ENCODE measurements at places on chromosomes 1 and 21.

DNA sequence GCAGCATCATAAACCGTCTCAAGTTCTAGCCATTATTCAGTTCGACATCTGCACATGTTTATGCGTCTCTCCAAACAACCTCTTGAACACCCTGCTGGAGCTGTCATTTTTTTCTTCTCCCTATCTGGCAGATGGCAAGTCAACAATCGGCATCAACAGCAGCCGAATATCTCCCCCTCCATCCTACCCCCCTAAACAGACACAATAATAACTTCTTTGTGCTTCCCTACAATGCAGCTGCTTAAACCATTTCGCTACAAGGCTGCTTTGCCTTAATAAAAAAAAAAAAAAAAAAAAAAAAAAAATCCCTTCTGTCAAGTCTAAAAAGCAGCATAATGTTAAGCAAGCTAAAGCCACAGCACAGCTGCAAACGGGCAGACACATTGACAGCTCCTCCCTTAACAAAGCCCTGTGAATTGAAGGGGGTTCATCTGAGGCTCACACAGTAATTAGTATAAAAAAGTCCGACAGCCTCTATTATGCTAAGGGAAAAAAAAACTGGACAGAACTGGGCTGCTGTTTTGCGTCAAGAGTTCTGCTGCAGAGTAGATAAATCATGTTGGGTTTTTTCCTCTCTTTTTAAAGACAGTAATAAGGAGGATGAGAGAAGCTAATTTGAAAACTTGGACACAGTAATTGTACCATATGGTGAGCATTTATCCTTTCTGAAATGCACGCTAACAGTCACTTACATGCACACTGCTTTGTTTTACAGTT lies 136.4 kb downstream of the AKT3 start:
- DNase-seq, result no peak

DNA sequence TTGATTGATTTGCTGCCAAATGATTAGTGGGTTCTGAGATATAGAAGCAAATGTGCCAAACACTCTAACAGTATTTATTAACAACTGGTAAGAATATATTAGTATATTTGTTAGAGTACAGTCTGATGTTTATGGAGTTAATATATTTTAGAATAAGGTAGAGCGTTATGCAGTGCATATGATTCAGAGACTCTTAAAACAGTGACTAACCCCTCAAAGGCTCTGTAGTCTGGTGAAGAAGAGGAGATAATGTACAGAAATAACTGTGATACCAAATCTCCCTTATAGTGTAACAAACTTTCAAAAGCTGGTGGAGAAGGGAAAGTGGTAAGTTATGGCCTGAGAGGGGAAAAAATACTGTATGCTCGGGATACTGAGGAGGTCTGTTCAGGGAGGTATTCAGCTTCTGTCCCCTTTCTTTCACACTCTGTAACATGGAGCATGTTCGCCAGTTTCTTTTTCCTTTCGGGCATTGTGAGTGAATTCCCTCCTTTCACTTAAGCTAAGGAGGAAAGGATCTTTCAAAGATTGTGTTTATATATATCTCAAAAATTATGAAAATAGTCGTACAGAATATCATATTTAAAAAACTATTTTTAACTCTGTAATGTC lies 121.2 kb downstream of the ADGRL2 start:
- DNase-seq, result no peak

GRCh38 chr21:37367703-37368540 lies 1.3 kb downstream of the DYRK1A start:
- no peak for DNase-seq

DNA sequence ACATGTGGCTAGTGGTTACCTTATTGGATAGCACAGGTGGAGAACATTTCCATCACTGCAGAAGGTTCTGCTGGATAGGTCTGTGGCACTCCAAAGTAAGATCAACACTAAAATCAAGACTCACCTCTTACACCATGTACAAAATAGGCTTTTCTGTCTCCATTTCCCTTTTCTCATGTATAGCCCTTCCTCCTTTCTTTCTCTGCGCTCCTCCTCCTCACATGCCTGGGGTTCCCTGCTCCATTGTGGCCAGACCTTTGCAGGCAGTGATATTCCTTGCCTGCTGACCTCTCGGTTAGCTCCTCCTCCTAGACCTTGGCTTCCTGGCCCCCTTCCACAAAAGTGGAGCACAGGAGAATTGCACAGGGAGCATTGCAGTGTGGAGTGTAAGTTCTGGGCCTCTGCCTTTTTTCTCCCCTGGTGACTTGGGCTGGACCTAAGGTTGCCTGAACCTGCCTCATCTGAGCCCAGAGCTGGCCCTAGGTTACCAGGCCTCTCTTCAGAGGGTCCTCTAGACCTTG lies 33.2 kb upstream of the RBM15 start:
- no peak for DNase-seq

DNA sequence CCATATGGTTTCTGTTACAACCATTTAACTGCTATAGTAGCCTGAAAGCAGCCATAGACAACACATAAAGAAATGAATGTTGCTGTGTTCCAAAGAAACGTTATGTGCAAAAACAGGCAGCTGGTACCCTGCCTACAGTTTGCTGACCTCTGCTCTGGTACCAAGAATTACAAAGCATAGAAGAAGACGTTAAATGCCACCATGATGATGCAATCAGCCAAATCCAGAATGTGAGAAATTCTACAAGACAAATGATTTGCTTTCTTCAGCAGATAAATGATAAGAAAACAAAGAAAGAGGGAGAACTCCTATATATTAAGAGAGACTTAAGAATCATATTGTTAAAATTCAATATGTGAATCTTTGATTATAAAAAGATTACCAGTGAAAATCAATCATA lies 97.8 kb upstream of the PDE4B start:
- no peak for DNase-seq

- no peak for DNase-seq
Observed at GRCh38 chr1:213983493-213984386, 4.0 kb upstream of the PROX1 start.

GRCh38 chr1:79325705-79326104 lies 319.2 kb upstream of the ADGRL4 start:
- no peak for DNase-seq

- no peak for DNase-seq
Observed at GRCh38 chr1:226798427-226799411, 59.6 kb upstream of the ITPKB start.

GRCh38 chr1:58978096-58978495 lies 194.2 kb upstream of the JUN start:
- DNase-seq, result no peak

GRCh38 chr21:41869771-41870170 lies 9.4 kb downstream of the PRDM15 start:
- no peak for DNase-seq

GRCh38 chr1:93690921-93691789 lies 9.5 kb upstream of the BCAR3 start:
- no peak for DNase-seq

- no peak for DNase-seq
Observed at GRCh38 chr1:213560226-213560625, 427.5 kb upstream of the PROX1 start.

DNA sequence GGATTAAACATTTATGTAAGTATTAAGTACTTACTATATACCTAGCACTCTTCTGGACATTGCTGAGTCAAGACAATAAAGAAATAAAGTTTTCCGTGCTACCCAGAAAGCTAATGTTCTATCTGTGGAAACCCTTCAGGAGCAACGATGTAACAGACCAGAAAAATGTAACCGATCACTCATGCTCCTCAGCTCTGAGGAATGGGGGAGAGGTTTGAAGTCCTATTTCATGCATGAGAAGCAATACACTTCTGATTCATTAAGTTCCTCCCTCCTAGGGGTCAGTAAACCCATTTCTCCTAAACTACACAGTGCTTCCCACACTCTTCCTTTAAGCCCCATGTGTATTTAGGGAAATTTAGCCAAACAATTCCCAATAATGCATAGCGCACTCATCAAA lies 25.6 kb upstream of the KAZN start:
- no peak for DNase-seq

- DNase-seq, result peak; percentile 79
Observed at GRCh38 chr1:111739194-111739924, at the start of gene INKA2. Gene INKA2, minus strand, starts transcription at chr1:111739395. Its CDS starts 153 bp downstream, at chr1:111739242.

- DNase-seq, result no peak
Observed at GRCh38 chr21:44755227-44755626, 43.9 kb upstream of the TSPEAR start.

GRCh38 chr1:38210021-38210894 lies 163.7 kb upstream of the POU3F1 start:
- no peak for DNase-seq

DNA sequence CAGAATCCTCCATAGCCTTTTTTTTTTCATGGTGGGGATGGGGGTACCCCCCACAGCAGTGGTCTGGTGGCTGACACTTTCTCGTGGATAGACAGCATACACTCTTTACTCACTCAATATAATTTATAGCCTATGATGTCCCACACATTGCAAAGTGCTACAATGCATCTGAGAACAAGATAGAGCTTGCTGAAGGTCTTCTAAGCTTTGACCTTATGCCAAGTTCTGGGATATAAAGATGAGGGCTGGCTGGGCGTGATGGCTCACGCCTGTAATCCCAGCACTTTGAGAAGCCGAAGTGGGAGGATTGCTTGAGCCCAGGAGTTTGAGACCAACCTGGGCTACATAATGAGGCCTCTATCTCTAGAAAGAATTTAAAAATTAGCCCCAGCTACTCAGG lies 78.0 kb downstream of the MPZL1 start:
- DNase-seq, result no peak

GRCh38 chr1:223748405-223748772 lies 36.0 kb downstream of the CAPN2 start:
- DNase-seq, result no peak

GRCh38 chr1:168301664-168302320 lies 21.1 kb downstream of the TBX19 start:
- DNase-seq, result no peak

- DNase-seq, result no peak
Observed at GRCh38 chr1:14296795-14297194, 301.7 kb upstream of the KAZN start.

- DNase-seq, result no peak
Observed at GRCh38 chr1:216168546-216168945, 254.7 kb downstream of the USH2A start.
